ENCODE measurements at places on chromosomes 5 and 9.

DNA sequence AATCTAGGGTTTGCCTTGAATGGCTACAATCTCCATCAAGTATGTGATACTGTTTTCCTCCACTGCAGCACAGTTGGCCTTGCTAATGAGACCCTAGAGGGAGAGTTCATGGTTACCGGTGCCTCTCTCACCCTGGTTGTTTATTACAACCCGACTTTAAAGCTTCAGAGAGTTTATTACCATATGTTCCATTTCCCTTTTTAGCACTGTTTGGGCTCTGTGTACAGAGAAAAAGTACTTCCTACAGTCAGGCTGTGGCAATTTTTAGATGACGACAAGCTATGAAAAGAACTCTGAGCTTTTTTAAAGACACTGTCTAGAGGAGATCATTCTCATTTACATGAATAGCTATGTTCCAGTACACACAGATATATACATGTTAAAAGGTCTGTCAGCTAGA, 48.8 kb upstream of the PLCXD3 start:
- DNase-seq: no peak

DNA sequence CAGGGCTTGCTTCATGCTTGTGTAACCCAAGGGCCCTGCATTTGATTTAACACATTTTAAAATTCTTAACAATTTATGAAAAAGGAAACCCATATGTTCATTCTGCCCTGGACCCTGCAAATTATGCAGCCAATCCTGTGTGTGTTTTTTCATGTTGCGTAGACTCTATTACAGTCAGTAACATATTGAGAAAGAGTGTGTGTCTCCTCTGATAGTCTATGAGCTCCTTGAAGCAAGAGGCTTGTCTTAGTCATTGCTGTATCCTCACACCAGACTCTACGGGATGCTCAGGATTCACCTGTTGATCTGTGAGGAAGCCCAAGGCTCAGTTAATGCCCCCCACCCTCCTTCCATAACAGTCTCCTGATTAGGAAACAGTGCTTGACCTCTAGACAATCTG, 177.3 kb upstream of the DMAC1 start:
- no peak for DNase-seq

- DNase-seq: no peak
Observed at GRCh38 chr5:116569999-116570398, 4.6 kb downstream of the SEMA6A start.

DNA sequence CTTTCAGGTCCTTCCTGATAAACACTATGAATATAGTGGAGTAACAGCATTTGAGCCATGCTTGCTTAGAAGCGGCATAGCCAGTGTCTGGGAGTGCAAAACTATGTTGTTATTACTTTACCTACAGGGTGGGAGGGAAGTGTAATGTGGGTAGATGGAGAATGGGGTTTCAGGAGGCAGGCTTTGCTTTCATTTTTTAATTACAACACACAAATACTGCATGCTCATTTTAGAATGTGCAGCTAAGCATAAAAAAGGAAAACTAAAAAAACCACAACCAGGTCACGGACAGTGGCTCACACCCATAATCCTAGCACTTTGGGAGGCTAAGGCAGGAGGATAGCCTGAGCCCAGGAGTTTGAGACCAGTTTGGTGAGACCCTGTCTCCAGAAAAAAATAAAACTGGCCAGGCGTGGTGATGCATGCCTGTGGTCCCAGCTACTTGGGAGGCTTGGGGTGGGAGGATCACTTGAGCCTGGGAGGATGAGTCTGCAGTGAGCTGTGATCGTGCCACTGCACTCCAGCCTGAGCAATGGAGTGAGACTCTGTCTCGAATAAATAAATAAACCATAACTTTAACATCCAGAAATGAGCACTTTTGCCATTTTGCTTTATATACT, 20.2 kb downstream of the HAVCR1 start:
- DNase-seq: no peak

DNA sequence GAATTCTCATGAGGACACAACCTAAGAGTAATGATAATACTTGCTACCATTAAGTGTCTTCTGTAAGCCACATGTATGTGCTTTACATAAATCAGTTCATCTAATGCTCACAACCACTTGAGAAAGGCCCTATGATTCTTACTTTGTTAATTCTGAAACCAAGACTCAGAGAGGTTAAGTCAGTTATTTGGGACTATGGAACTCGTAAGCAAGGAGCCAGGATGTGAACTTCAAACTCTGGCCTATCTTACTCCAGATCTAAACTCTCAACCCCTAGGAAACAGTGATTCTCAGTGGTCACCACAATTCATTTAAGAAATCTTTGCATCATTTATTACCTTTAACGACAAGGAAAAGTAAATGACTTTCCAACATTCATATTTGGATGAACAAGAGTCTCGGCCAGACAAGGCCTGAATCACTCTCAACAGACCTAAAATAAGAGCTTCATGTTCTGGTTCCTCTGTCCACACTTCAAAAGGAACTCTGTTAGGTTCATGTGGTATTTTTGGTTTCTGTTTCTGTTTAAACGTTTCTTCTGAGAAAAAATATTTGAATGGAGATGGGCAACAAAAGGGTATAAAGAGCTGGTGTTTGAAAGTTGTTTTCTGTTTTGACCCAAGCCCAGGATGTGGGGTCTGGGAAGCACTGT, 104.8 kb downstream of the LPAR1 start:
- no peak for DNase-seq

GRCh38 chr9:5846096-5846495, 13.2 kb upstream of the ERMP1 start:
- no peak for DNase-seq

DNA sequence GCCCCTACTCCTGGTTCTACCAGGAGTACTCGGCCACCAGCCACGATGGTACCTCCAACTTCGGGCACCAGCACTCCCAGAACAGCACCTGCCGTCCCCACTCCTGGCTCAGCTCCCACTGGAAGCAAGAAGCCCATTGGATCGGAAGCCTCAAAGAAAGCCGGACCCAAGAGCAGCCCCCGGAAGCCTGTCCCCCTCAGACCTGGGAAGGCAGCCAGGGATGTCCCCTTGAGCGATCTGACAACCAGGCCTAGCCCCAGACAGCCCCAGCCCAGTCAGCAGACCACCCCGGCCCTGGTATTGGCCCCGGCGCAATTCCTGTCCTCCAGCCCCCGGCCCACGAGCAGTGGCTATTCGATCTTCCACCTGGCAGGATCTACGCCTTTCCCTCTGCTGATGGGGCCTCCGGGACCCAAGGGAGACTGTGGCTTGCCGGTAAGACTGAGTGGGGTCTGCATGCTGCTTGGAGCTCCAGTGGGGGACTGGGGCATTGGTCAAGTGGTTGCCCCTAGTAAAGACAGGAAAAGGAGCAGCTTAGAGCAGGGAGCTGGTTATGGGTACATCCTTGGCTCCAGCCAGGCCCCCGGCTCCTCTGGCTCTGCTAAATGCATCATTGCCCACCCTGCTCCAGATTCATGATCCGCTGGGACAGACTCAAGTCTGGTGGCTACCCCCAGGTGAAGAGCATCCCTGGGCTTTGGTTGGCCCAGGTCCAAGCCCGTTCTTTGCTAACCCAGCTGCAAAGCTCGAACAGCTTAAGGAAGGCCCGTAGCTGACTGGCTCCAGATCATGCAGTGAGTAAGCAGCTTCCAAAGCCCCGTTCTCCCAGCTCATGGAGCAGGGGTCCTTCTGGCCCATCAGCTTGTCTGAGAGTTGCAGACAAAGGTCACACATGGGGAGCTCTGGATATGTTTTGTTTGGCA, 14.0 kb downstream of the COL27A1 start:
- DNase-seq: no peak

DNA sequence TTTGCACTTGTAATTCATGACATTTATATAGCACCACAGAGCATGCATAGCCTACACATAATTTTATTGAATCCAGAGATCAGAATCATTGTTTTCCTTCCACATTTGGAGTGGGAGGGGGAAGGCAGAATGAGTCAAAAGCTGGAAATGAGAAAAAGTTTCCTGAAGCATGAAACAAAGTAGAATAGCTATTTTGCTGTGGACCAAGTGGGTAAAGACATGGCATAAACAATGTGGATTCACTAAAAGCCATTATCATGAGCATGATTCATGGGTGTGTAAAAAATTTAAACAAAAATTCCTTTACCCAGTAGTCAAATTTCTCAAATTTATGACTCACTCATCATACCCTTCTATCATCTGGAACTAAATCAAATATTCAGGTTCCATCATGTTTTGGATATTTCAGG, 97.9 kb downstream of the YIPF5 start:
- no peak for DNase-seq

GRCh38 chr5:82387001-82387818, 109.1 kb upstream of the RPS23 start:
- no peak for DNase-seq

- no peak for DNase-seq
Observed at GRCh38 chr5:143196601-143197259, 206.8 kb downstream of the NR3C1 start.

- no peak for DNase-seq
Observed at GRCh38 chr5:170846416-170846815, 15.4 kb upstream of the RANBP17 start.

GRCh38 chr5:38885208-38885607, 39.4 kb downstream of the OSMR start:
- no peak for DNase-seq

DNA sequence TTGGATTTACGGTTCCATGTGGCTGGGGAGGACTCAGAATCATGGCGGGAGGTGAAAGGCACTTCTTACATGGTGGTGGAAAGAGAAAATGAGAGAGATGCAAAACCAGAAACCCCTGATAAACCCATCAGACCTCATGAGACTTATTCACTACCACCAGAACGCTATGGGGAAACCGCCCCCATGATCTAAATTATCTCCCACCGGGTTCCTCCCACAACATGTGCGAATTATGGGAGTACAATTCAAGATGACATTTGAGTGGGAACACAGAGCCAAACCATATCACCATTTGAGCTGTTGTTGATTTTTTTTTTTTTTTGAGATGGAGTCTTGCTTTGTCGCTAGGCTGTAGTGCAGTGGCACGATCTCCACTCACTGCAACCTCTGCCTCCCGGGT, 16.5 kb downstream of the DAB2IP start:
- DNase-seq: no peak

GRCh38 chr5:55498457-55498856, 36.3 kb downstream of the PLPP1 start:
- no peak for DNase-seq

DNA sequence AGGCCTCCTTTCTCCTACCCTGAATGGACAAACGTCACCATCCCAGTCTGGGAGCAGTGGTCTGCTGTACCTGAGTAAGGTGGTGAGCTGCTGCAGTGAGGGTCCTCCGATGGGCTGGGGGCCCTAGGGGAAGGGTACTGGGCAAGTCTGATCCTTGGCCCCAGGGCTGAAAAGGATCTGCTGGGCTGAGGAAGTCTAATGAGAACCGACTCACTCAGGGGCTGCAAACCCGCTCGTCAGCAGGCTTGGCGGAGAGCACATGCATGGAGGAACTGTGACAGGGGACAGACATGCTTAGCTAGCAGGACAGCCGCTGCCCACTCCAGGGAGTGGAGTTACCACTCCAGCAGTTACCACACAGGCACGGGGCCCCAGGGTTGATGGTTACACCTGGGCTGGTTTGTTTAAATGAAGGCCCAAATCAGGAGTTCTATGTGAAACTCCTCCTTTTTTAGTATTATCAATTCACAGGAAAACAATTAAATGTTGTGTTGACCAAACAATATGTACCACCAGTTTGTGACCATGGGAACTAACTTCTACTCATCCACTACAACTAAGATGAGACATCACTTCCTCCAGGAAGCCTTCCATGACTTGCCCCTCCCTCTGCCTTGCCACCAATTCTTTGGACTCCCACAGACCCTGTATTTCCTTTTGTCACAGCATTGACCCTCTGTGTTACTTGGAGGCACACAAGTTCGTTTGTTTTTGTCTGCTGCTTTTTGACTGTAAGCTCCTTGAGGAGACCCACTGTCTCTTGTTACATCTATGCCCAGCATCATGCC, 56.1 kb upstream of the CPLX2 start:
- no peak for DNase-seq

DNA sequence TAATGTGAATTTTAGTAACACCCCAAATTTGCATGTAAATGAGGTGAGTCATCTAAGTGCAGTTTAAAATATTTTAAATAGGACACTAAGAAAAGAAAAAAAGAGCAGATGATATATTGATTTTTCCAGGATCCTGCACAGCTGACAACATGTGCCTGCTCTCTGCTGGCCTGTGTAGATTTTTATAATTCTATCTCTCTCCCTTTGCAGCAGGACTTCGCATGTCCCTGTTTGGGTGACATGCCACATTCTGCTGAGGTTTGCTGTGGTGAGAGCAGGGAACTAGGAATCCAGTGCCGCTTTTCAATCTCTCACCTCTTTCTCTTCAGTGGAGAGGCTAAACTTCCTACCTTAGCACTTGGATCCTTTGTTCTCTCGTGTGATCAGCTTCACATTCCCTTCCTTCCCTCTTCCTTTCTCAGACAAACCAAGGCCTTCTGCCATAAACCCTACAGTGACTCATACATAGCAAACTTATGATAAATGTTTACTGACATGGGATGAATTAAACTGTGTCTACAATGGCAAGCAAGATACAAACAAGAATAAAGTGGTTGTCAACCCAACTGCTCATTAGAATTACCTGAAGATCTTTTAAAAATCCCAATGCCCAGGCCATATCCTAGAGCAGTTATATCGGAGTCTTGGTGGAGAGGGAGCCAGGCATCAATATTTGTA, 198.8 kb upstream of the EFNA5 start:
- DNase-seq: no peak

- no peak for DNase-seq
Observed at GRCh38 chr9:26579056-26579455, 313.5 kb downstream of the CAAP1 start.

- DNase-seq: no peak
Observed at GRCh38 chr9:137748311-137748710, 129.3 kb upstream of the CACNA1B start.

DNA sequence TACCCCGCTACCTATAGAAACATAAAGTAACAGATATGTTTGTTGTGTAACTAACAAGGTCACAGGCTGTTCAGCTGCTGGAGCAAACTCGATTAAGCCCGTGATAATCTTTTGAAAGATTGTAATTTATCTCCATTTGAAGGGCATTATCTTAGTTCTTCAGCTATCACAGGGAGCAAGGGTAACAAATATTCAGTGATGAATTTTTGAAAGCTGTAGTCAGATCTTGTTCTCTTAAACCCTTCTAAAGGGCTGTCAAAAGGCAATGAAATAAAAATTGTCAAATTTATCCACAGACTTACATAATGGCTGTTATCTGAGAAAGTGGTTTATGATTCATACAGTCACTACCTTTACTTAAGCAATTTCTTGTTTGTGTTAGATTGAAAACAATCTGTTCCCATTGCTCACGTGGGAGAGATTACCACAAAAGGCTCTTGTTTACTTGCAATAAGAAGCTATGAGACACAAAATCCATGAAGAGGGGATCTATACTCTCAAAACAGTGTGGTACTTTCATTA, 78.3 kb upstream of the ZNF608 start:
- no peak for DNase-seq

DNA sequence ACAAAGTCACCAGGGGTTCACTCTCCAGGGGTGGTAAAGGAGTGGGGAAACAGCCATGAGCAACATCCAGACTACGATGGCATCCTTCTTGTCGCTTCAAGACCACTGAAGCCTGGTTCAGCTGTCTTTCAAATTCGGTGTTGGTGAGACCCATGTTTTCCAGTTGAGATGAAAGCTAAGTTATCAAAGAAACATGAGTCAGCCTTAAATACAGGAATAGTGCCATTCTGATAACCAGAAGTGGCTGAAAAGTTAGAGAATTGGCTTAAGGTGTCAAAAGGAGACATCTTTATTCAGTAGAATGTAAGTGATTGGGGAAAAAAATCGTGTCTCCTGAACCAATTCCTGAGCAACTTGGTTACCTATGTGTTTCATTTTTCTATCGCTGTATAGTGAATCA, 7.0 kb upstream of the CARD19 start:
- no peak for DNase-seq

Data from stimulated activated CD4-positive, alpha-beta T cell treated with anti-CD3 and anti-CD28 coated beads, Interleukin-4, amount 100 ng/mL, for 1 hour (primary cell).